ENCODE measurements at places on chromosomes 6 and 20.

- peak; percentile 29 for DNase-seq
Observed at GRCh38 chr6:18330548-18331081, 56.5 kb upstream of the RNF144B start.

DNA sequence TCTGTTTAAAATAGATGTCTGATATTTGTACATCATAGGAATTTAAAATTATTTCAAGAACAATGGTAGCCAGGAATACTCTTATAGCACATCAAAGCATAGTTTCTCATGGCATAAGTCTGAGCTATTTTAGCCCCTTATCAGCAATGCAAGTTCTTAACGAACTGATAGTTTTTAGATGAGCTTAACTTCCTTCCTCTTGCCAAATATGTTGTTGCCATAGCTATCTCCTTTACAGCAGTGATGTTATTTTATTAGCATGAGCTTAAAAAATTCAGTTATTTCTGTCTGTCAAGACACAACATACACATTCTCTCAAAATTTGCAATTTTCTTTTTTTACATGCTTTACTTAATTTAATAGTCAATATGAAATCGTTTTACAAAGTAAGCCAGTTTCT lies 867.2 kb downstream of the PHF3 start:
- no peak for DNase-seq

GRCh38 chr6:121998631-121999030 lies 400.8 kb upstream of the HSF2 start:
- DNase-seq, result no peak

DNA sequence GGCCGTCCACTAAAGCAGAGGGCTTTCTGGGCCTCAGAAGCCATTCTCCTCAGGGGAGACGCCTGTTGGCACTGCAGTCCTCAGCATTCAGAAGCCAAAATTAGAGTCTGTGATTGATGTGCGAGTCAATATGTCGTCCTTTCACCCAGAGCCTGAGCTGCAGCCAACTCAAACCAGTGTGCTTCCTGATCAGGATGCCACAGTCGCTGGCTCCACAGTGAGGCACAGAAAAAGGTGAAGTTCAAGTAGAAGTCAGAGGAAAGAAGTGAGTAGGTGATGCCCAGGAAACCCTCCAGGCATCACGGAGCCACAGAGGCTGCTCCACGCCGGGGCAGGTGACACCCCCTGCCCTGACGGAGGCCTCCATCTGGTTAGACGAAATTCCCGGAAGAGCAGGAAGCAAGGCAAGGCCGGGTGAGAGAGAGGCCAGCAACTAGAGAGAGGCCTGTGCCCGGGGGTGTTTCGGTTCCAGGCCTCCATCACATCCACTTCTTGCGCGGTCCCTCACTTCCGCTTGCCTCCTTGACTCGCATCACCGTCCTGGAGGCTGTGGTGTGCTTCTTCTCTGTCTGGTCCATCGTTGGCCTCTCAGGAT lies 177.7 kb upstream of the SNX9 start:
- DNase-seq, result no peak

DNA sequence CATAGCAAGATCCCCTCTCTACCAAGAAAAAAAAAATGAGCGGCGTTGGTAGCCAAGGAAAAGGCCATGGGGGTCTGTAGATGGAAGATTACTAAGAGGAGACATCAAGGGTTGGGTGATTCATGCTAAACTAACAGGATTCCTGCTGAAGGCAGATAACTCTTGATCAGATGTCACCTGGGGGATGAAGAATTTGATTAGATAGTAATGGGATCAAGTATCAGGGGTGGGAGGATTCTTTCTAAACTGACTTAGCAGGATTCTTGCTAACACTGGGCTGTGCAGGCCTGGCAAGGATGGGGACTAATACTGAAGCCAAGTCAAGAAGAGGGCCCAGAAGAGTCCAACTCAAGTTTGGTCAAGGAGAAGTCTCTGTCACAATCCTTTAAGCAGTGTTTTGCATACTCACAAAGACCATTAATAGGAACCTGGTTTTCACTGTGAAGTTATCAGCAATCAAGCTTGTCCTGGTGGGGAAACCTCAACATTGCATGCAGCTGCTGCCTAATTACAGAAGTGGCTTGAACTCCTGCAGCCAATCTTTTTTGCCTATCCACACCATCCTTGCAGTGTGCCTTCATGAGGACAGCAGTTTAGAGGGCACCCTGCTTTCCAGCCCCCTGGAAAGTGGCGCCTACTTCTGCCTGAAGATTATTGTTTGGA lies 61.3 kb downstream of the ANKRD6 start:
- DNase-seq, result no peak

DNA sequence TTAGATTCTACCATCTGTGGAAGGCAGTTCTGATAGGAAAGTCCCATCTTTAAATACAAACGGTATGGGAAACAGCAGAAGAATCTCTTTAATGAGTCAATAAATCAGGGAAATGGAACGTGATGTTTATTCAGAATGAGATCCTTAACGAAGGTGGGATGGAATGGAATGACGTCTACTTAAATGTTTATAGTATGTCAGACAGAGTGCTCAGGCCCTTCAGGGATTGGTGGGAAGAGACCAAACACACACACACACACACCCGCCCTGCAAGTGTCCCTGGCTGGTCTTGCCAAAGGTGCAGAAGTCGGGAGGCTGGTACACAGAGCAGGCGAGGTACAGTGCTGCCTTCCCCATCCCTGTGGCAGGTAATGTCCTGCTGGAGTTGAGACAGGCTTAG lies 164.0 kb downstream of the FARS2 start:
- DNase-seq, result no peak

DNA sequence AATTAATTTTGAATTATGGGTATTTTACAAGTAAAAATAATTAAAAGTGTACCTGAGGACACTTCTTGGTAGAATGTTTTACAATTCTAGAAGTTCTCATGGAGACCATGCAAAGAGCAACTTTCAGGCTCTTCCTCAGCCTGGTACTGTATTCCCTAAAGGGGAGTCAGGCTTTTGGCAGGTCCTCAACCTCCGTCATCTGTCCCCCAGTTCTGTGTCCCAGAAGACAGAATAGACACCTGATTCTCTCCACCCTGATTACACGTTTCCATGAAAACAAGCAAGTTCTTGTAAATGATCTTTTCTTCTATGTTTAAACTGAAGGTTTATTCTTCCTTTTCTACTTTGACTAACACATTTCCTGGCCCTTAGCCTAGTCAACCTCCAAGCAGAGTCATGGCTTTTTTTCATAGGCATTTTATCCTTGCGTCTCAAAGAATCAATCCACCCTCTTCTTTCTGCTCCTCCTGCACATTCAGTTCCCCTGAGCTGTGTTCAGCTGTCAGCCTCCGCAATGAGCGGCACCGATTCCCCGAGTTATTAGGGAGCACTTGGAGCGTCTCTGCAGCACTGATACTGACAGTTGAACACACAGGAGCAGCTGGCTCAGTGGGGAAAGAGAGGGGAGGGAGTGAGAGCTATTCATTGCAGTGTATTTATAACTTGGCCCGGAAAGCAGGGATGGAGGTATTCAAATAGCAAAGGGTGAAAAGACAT lies 1082.4 kb upstream of the MAP3K7 start:
- no peak for DNase-seq

- no peak for DNase-seq
Observed at GRCh38 chr20:33668466-33669155, 1.9 kb downstream of the ACTL10 start.

DNA sequence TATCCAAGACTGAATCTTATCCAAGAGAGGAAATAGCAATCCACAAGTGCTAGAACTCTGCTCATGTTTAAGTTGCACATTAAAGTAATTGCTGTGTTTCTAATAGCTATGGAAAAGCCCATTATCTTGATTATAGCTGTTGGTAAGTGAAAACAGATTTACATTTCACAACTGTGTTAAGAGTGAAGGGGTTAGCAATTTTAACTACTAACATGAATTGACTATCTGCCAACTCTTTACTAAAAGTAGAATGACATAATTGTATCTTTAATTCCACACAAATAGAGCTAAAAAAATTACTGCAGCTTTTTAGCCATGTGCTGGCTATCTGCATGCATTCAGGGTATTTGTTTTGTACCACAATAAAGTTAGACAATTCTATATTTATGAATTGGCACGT lies 277.9 kb upstream of the IRAK1BP1 start:
- no peak for DNase-seq

GRCh38 chr6:76026101-76026500 lies 46.4 kb downstream of the IMPG1 start:
- no peak for DNase-seq

- DNase-seq, result no peak
Observed at GRCh38 chr6:12335131-12335527, 45.0 kb downstream of the EDN1 start.

- DNase-seq, result no peak
Observed at GRCh38 chr6:44431118-44431725, 43.7 kb downstream of the CDC5L start.

DNA sequence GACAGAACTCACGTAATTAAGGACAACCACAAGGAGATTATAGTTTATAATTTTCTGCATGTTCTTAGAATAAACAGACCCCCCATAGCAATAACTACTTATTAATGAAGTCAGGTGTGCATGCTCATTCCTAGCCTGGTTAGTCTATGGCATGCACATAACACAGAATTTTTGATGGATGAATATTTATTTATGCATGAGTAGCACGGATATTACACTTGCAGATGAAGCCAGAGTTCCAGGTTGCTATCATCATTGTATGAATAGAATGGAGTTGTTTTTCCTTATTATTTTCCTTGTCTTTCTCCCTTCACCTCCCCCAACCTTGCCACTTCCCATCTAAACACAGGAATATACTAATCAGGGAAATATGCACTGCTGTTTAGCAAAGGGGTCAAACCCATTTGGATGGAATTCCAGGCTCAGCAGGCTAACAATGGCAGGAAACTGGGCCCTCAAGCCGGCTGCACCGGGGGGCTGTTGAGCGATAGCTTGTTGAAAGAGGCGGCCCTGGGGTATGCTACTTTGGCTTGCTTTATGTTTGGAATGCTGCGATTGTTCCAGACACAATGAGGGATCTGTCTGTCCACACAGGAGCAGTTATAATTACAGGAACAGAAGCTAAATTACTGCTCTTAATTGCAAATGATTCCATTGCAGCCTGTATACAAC lies 112.6 kb downstream of the TMEM170B start:
- no peak for DNase-seq

DNA sequence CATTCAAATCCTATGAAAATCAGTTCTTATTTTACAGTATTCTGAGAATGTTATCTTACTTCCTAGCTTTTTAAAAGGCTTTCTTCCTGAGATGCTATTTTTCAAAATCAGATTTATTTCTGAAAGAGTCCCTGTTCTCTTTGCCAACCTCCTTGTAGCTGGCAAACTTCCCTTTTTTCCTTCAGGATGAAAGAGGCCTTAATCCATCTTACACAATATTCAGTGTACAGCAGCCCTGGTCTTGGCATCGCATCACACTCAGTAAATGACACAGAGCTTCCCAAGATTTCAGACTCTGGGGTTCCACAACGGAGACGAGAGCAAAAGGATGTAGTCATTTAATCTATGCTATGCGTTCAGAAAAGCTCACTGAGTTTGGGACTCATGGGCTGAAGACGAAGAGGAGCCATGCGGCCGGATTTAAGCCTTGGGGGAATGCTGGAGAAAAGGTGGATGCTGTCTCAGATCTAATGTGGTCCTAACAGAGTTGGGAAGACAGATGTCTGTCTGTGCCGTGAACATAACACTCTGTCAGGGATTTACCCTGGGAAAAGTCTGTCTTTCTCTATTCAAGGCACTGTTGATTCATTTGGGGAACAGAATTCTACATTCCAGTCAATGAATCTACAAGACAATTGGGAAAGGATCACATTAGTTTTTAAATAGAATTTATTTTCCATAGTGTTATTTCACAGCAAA lies 616.4 kb upstream of the AGPAT4 start:
- no peak for DNase-seq

- no peak for DNase-seq
Observed at GRCh38 chr6:16576451-16577368, 184.6 kb downstream of the ATXN1 start.

DNA sequence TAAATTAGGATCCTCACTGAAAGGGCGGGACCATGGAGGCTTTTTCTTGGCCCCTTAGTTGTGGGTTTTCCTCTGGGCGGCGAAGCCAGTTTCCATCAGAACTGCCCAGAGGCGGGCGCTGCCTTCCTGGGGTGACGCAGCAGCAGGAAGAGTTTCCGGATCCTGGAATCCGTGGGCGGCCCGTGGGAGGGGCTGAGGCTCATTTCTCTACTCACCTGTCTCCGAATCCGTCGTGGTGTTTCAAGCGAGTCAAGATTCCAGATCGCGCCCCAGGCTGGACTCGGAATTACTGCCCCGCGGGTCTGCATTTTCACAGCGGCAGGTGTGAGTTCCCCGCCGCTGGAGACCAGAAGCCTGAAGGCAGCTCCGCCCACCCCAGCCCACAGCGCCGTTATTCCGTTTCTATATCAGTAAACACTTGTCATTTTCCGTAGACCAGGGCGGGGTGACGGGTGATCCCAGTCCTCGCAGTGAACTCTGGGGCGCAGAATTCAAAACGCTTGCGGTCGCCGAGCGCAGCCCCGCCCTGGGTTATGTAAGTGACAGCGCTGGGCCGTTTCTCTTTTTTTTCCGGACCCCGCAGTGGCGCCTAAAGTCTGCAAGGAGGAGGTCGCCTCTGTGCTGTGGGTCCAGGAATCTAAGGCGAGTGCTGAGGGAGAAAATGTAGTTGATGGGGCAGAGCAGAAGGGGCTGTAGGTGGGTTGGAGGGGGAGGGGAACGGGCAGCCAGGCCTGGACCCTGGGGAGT lies 27.2 kb upstream of the POU5F1 start:
- peak; percentile 96 for DNase-seq

DNA sequence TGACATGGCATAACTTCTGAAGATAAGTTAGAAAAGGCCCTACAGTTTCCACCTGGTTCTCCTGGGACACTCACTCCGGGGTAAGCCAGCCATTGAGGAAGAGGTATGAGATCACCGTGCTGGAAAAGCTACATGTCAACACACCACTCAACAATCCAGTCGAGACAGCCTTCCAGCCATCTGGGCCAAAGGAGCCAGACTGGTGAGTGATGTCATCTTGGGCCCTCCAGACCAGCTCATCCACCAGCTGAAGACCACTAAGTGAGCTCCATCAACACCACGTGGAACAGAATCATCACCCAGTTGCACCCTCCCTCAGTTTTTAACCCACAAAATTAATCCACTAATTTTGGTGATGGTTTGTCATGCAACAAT lies 32.3 kb upstream of the RSPO4 start:
- DNase-seq, result no peak

- no peak for DNase-seq
Observed at GRCh38 chr6:128505603-128506002, 14.8 kb downstream of the PTPRK start.

DNA sequence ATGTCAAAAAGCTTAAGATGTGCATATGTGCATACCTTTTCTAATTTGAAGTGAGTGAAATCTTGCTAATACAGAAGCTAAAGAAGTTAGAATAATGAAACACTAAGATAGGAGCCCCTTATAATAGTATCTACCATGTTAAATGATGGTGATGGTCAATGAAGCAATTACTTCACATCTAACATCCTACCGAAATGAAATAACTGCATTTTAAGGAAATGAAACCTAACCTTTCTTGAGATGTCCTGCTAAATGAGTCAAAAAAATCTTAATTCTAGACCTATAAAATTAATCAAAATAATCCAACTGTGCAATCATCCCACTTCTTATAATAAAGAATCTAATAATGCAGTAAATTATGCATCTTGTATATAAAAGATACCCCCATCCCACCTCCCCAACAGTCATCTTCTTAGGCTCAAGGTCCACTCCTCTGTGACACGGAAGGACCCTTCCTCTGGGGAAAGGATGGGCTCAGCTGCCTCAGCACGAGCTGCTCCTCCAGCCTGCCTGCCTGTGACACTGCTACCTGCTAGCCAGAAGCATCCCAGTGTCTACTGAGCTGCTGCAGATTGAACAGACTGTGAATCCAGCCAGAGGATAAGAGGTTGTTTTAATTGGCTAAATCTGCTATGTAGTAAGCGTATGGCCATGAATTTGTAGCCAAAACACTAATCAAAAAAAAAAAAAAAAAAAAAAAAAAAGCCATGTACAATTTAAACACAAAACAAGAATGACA lies 129.6 kb upstream of the BEND3 start:
- DNase-seq, result no peak
